ENCODE measurements at places on chromosomes 1 and 21.
A peak's percentile ranks its signal among the peaks of the same experiment; 100 is the strongest.

DNA sequence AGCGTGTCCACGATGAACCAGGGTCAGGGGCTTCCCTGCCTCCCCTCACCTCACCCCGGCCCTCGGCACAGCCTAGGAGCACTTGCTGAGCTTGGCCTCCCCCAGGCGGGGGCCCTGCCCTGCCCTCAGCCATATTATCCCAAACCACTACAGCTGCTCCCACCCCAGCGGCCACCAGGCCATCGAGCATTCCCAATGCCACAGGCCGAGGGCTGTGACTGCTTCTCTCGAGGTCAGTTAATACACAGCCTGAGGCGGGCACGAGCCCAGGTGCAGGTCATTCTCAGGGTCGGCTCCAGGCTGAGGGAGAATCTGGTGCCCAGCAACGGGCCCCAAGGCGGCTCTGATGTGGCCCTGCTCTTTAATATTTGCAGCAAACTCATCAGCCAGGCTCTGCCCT, 8.4 kb upstream of the GPR153 start:
- no peak for DNase-seq

- no peak for DNase-seq
Observed at GRCh38 chr1:194698908-194699318, 1512.5 kb upstream of the B3GALT2 start.

- no peak for DNase-seq
Observed at GRCh38 chr1:1920608-1921458, 1.8 kb upstream of the TMEM52 start.

DNA sequence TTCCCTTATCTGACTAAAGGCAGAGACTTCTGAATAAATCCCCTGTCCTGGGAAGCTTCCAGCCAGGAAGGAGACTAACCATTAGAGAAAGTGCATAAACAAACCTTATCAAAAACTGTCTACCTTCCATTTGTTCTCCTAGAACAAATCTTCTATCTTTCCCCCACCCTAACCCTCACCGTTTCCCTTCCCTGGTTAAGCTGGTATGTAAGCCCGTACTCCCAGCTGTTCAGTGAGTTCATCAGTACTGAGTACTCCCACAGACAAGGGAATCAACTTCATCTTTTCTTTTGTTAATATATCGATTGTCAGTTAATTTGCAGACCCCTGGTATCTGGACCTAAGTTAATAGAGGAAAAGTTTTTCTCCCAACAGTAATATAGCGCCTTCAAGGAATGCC, 20.1 kb upstream of the COG2 start:
- DNase-seq, result no peak

DNA sequence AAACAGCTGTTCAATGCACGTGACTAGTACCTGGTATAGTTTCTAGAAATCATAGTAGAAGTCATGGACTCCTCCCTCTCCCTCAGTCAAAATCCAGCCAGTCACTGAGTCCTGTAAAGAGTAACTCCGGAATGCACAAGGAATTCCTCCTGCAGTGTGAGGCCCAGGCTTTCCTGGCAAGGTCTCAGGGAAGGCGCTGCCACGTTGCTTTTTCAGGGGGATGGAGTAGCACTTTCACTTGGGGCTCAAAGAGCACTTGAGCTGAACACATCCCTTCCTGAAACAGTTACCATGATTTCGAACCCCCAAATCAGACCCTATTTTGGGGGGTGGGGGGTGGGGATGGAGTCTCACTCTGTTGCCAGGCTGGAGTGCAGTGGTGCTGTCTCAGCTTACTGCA, 26.4 kb upstream of the LRRC8D start:
- no peak for DNase-seq

GRCh38 chr1:48203287-48203900, 19.1 kb upstream of the SLC5A9 start:
- peak; percentile 23 for DNase-seq

DNA sequence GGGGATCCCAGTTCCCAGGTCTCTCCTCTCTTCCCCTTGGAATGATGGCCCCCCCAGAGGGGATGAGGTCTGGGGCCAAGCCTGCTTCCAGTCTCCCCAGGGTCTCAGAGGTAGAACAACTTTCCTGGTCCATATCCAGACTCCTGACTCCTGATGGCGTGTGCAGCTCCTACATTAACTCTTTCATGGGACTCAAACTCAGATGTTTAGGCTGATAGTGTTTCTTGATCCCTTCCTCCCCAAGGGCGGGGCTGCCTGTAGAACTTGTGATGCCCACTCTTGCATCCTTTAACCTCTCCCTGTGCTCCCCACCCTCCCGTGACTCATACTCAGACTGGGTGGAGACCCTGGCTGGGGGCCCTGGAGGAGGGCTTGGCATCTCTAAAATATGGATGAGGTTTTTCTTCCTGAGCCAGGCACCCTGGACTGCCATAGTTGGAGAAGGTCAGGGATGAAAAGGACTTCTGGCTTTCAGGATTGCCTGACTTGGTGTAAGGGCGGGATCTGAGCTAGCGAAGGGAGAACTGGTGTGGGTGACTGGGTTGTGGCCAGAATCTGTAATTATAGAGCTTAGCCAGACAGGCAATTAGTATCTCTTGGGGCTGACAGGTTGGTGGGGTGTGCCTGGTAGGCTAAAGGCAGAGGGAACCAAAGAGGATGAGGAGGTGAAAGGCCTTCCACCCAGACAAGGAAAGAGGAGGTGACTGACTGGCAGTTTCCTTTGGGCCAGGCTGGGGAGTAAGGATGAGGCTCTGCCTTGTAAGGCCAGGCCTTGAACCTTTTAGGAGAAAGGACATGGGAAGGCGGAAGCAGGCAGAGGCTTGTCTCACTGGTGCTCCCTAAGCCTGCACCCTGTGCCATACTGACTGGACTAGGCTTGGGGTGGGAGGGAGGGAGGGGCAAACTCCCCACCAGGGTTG, 1.5 kb downstream of the ATP8B2 start:
- no peak for DNase-seq

GRCh38 chr1:165034136-165034809, 322.2 kb downstream of the LMX1A start:
- DNase-seq, result no peak

DNA sequence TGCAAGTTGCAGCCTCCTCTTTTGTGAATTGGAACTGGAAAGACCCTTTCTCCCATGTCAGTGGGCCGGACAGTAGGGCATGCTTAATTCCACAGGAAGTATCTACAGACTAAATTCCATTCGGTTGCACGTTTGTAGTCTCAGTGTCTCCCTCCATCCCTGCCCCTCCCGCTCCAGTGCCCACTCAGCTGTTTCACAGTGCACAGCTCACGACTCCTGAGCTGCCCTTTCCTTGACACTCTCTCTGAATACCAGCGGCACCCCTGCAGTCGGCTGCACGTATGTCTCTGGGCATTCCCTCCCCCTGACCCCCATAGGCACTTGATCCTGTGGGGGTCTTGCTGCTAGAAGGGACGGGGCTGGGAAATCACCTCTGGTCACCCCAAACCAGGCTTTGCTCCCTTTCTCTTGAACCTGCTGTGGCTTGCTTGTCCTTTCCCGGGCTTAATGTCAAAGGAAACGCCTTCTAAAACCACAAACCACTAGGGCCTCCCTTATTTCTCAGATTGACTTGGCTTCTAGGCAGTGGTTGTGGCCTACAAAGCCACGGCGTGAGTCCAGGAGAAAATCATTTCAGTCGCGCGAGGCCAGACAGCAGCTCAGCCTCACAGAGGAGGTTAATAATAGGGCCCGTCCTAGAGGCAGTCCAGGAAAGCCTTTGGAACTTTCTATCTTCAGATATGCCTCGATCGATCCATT, 365.3 kb upstream of the PROX1 start:
- DNase-seq, result no peak

DNA sequence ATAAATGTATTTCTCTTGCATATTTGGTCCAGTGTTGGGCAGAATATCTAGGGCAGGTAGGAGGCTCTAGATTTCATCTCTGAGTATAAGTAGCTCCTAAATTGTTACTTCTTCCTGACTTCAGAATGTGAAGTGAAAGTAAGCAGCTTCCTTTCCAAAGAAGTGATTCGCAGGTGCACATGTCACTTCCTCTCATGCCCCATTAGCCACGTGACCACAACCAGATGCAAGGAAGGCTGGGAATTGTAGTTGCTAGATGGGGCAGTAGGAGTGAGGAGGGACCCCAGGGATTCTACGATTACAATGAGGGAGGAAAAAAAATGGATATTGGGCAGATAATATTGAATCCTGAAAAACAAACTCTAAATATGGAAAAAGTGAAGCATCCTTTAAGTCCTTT, 113.2 kb upstream of the CYYR1 start:
- DNase-seq, result peak; percentile 7

GRCh38 chr21:45152265-45152746, 77.9 kb downstream of the ADARB1 start:
- no peak for DNase-seq

- peak; percentile 56 for DNase-seq
Observed at GRCh38 chr1:116724765-116725375, 29.4 kb upstream of the CD2 start.

GRCh38 chr1:31447210-31447609, 34.2 kb downstream of the SERINC2 start:
- DNase-seq, result no peak

- DNase-seq, result no peak
Observed at GRCh38 chr1:55061706-55062321, 22.5 kb downstream of the PCSK9 start.

Measured in NCI-H1105 (cell line).